ENCODE measurements at places on chromosomes 4 and X.
A peak's percentile ranks its signal among the peaks of the same experiment; 100 is the strongest.

DNA sequence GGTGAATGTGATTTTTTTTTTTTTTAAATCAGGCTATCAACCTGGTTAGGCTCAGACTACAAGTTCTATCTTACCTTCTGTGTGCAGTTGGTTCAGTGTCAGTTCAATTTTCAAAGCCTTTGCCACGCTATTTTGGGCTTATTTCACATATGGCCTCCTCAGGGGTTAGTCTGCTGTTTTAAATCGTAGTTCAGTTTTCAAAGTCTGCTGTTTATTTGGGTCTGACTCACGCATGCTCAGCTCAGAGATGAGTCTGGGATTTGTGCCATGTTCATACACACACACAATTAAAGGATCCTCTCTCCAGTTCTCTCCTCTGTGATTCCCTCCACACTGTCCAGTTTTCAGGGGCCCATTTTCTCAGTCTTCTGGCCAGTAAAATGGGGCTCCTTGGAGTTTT, 32.3 kb upstream of the ZFX start:
- peak; percentile 3 for DNase-seq

DNA sequence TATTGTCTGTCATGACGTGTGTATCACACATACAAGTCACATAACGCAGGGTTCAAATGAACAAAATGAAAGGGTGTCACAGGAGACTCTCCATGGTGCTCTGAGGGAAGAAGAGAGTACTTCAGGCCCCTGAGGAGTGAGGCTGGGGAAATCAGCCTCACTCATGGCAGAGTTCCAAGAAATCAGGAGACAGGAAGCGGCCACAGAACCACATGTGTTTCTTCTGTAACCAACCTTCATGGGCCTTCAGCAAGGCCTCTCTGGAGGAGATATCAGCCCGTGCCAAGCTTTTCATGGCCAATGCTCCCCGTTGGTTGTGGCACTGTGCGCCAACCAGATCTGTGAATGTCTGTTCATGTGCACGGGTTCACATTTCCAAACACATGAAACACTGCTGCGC, 76.0 kb downstream of the NAT8L start:
- DNase-seq, result peak; percentile 41

GRCh38 chr4:962231-963208, 10.8 kb downstream of the DGKQ start:
- DNase-seq, result no peak

GRCh38 chrX:155874571-155875244, 6.4 kb upstream of the VAMP7 start:
- DNase-seq, result no peak

GRCh38 chrX:13330446-13330845, 10.6 kb upstream of the ATXN3L start:
- DNase-seq, result no peak

DNA sequence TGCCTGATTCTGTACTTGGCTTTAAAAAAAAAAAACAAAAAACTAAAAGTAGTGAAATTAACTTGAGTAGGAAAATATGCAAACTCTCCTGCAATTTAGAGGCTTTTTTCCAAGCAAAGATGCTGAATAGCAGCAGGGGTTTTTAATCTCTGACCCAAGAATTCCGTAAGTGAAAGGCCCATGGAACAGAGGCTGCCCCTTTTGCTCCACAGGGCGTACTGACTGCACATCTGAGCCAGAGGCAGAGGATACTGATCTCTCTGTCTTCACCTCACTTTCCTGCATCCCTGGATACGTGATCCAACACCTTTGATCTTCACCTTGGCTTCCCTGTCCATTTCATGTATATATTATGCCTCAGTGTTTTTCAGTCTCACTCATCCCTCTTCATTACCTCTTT, 3.9 kb downstream of the FAM149A start:
- no peak for DNase-seq

DNA sequence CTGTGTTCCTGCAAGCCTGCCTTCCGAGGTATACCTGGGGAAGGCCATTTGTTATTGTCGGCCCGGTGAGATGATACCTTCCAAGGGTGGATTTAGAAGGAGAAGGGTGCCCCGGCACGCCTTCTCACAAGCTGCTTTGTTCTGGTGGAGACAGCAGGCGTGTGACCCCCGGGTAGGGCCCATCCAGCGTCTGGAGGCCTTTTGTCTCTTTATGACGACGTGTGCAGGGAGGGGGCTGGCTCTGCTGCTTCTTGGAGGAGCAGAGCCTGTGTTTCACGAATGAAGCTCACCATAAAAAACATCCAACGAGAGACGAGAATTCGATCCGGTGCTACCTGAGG, 45.3 kb downstream of the SHOX start:
- DNase-seq, result no peak

DNA sequence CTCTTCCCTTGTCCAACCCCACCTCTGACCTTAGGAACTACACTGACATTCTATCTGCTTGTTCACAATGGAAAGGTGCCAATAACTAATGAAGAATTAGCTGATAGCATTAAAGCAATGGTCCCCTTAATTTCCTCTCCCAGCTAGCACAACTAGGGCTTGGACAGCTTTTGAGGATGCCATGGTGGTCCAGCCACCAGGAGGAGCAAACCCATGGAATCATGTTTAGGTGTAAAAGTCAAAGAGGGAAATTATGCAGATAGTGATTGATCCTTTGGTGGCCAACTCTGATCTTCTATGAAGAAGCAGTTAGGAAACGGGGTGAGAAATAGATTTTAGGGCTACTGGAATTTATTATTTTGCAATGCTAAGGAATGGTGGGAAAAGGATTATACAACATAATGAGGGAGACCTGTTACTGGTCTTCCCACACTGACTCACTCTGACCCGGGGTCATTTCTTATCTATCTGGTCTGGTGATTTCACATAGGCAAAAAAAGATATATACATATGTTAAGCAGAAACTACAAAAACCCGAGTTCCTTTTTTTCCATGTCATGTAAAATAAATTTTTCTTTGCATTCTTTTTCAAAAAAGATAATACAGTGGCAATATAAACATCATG, 45.8 kb upstream of the FBXW7 start:
- no peak for DNase-seq

All from brain pericyte (primary cell).